ENCODE measurements at places on chromosomes 2 and 18.

GRCh38 chr18:52670896-52671295 lies 330.9 kb downstream of the DCC start:
- no peak for DNase-seq

DNA sequence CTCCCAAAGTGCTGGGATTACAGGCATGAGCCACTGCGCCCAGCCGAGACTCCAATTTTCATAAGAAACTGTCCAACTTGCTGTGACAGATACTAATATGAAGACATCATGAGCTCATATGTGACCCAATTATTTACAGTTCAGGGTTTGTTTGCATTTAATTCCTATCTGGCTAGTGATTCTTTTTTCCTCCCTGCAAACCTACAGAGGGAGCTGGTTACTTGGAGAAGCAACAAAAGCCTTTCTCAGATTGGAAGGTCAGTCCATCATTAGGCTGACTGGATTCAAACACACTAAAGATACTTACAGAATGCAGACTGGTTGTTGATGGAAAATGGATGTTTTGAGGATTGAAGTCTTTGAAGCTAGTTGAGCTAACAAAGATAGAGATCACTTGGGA lies 176.4 kb downstream of the ANKRD44 start:
- DNase-seq: no peak

- no peak for DNase-seq
Measured at GRCh38 chr2:184174493-184175104, 423.7 kb upstream of the ZNF804A start.

- DNase-seq: no peak
Measured at GRCh38 chr2:27231921-27232320, 14.8 kb downstream of the CAD start.

DNA sequence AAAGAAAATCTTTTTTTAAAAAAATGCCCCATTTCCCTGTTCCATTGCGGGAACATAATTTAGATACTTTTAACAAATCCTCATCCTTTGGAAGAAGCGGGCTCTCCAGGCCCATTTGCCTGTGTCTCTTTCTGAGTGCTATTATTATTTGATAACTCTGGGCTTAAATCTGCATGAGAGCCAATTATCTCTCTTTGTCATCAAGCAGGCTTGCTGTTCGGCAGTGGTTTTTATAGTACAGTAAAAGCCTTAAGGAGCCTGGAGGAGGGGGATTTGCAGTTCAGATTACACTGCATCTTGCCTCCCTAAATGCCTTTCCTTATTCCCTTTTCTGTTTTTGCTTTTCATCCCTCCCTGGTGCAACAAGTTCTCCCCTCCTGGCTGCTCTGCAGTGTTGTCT lies 50.6 kb downstream of the CELF4 start:
- DNase-seq: no peak

DNA sequence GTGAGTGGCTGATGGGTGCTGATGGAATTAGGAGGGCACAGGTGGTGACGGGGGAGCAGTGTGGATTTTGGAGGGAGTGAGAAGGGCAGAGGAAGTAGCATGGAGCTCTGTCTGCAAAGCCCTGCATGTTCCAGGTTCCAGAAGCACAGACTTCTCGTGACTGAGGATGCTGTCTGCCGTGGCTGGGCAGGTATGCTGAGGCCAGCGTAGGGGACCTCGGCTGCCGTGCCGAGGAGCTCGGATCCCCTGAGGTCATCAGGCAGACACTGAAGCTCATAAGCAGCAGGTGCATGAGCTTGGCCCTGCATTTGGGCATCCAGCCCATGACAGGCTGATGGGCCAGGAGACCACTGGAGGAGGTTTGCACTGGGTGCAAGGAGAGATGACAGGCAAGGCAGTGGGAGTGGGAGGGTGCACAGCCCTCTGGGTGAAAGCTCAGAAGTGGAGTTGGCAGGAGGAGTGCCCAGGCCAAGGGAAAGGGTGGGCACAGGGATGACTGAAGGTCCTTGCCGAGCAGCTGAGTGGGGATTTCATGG lies 215.3 kb downstream of the SH3RF3 start:
- no peak for DNase-seq

- no peak for DNase-seq
Measured at GRCh38 chr18:77209587-77209986, 40.1 kb upstream of the GALR1 start.

- DNase-seq: no peak
Measured at GRCh38 chr2:233075141-233075965, 15.2 kb downstream of the INPP5D start.

DNA sequence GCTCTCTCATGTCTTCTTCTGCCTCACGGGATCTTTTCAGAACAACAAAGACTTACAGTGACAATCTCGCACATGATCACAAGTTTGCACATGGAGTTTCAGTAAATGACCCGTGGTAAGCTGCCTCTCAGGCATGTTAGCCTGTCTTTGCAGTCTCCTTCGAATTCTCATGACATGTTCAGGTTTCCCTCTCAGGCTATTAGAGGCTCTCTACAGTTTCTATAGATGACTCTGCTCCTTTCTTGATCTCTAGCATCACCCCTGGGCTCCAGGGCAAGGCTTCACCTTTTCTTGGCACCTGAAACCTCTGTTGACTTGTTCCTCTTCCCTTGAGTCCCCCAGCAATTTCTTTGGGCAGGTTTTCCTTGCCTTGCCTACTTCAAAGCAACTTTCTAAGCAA lies 23.0 kb downstream of the MPP4 start:
- no peak for DNase-seq

GRCh38 chr2:109377976-109378375 lies 235.8 kb downstream of the SEPTIN10 start:
- DNase-seq: peak; percentile 5

DNA sequence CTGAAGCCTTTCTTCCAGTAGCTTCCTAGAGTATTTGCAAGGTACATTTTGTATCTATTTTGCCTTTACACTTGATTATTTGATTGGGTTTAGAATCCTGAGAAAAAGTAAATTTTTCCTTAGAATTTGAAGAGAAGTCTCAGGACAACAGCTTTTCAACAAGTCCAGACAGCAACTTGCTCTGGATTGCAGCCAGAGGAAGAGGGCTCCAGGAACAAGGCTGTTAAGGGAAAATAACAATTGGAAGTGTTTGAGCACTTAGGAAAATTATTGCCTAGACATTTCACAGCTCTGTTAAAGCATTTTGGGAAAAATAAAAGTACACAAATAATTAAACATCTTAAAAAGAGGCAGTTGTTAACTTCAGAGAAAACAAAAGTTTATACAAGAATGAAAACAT lies 58.3 kb upstream of the RAPGEF4 start:
- no peak for DNase-seq

DNA sequence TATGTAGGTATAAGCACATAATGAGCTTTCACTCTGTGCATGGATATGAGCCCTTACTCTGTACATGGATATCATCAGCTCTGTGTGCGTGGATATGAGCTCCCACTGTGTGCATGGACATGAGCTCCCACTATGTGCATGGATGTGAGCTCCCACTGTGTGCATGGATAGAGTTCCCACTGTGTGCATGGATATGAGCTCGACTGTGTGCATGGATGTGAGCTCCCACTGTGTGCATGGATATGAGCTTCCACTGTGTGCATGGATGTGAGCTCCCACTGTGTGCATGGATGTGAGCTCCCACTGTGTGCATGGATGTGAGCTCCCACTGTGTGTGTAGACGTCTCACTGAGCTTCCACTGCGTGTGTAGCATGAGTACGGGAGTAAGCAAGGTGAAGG lies 149.3 kb upstream of the ALKAL2 start:
- no peak for DNase-seq

DNA sequence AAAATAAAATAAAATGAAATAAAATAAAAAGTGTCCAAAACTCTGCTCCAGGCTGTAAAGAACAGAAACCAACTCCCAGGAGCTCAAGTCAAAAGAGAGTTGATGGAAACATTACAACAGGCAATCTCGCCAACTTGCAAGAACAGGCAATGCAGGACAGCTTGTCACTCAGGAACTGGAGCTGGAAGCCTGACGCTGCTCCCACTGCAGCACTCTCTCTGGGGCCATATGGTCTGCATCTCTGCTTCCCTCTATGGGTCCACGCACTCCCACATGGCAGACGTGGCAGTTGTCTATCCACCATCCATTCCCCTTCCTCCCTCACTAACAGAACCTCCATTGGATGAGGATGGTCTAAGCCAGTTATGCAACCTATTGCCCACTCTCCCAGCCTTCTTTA lies 23.3 kb upstream of the ARPC2 start:
- no peak for DNase-seq

DNA sequence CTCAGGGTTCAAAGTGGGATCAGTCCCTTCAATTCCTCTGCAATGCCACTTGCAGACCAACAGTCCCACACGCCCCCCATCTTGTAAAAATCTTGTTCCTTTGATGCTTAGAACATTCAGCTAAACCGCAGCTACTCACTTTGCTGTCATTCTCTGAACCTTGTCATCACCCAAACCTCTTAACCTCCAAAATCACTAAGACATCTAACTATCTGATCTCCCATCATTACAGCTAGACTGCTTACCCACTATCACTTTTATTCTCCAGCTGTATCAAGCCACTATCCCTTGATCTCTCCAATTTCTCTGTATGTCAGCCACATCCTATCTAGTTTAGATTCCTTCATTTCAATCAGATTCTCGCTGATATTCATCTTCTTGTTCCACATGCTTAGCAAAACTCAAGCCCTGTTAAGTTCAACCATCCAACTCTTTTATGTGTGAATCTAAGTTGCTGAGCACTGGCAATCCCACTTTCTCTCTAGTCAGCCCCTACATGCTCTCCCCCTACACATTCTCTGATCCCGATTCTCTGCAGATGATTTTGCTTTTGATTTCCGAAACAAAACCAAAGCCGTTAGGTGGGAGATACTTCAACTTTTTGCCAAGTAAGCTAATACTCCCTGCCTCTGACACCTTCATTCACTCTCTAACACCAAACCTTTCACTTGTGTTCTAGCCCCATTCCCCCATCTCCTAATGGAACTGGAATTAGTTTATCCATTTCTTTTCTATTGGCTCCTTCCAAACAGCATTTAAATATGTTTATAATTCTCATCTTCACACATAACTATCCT lies 4.6 kb downstream of the GTF3C2 start:
- no peak for DNase-seq

GRCh38 chr2:26086779-26087178 lies 52.9 kb downstream of the RAB10 start:
- no peak for DNase-seq

- no peak for DNase-seq
Measured at GRCh38 chr2:72961036-72961720, 43.9 kb downstream of the EMX1 start.

DNA sequence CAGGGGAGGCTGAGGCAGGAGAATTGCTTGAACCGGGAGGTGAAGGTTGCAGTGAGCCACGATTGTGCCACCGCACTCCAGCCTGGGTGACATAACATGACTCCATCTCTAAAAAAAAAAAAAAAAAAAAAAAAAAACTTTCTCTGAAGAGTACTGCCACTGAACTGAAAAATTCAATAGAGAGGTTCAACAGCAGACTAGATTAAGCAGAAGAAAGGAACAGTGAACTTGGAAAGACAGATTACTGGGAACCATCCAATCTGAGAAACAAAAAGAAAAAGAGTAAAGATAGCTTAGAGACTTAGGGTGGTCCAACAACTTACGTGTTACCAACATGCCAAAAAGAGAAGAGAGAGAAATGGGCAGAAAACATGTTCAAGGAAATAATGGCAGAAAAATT lies 138.8 kb downstream of the EML6 start:
- no peak for DNase-seq

GRCh38 chr2:64823794-64824193 lies 165.4 kb upstream of the SLC1A4 start:
- DNase-seq: no peak

GRCh38 chr2:171034315-171034714 lies 105.3 kb downstream of the GORASP2 start:
- DNase-seq: no peak

DNA sequence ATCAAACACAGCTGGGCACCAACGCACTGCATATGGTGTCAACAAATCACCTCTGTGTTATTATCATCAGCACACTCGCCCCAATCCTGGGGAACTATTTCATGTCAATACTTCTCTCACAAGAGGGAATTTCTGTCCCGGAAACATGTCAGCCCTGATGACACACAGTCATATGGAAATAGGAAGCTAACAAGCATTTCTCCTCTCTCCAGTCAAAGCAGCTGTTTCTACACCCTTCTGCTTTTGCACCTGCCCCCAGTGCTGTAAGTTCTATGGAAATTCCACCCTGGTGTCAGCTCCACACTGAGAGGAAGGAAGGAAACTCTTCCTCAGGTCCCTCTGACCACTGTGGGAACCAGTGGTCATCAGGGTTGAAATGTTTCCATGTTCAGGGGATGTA lies 447.6 kb upstream of the ID2 start:
- DNase-seq: no peak

- DNase-seq: no peak
Measured at GRCh38 chr2:68937346-68938055, 15.2 kb downstream of the GKN2 start.

- no peak for DNase-seq
Measured at GRCh38 chr2:122863532-122863931, 1108.1 kb downstream of the TSN start.

GRCh38 chr2:43541165-43541564 lies 54.7 kb downstream of the THADA start:
- no peak for DNase-seq

DNA sequence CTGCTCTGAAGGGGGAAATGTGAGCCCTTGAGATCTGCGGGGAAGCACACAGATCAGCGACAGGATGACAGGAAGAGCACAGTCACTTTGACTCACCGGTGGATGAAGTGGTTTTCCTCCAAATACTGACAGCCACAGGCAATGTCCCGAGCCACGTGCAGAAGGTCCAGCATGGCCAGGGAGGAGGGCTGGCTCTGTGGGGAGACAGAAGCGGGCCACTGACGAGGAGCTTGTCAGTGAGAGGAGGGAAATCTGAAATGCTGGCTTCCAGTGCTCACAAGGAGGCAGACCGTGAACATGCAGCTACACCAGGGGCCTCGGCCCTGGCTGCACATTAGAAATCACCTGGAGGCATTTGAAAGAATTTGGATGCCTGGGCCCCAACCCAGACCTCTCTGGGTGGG lies 98.7 kb downstream of the CLIP4 start:
- DNase-seq: no peak

DNA sequence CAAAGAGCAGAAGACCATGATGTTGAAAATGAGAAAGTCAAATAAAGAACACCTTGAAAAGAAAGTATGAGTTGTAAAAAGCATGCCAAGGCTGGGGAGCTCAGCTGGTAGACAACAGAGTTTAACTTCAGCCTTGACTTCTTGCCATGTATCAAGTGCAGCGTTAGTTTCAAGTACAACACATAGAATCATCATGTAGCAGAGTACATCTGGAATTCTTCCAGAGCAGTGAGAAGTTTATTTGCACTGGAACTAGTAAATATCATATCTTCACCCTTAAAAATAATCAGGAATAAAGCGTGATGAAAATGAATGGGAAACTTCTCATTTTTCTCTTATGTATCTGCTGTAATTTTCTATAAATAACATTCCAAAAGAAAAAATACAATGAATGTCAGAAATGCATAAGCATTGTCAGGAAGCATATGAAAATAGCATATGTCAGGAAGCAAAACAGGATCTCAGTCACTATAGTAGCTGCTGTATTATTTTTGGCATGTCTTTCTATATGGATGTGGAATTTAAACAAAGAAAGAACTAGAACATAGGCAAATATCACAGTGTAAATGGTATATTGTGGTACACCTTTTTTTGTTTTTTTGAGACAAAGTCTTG lies 10.1 kb upstream of the SULT1C4 start:
- no peak for DNase-seq

- DNase-seq: no peak
Measured at GRCh38 chr2:36670881-36671595, 25.5 kb upstream of the VIT start.
